ENCODE measurements at places on chromosomes 5 and 9. TPM values are rescaled to one million over a fixed set of nuclear protein-coding genes. Genes with fewer than 3 reads are reported as not detected.
A peak's percentile ranks its signal among the peaks of the same experiment; 100 is the strongest.

DNA sequence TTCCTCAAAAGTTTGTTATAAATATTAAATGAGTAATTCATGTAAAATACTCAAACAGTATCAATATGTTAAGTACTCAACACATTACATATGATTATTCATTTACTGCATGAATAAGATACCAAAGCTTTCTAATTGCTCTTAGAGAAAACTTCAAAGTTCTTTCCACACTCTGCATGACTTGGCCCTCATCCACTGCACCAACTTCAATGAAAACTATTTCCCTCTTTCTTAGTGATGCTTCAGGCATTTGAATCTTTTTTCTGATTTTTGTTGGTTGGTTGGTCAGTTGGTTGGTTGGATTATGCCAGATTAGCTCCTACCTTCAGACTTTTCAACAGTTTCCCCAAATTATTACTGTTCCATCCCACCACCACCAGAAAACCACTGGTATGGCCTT lies 314.7 kb upstream of the RGMB start:
- no peaks in the 10 kb centered on the region for H3K4me1 ChIP-seq
- no peak overlapping the region for H3K4me3 ChIP-seq
- H3K36me3 ChIP-seq = no peaks in the 10 kb centered on the region
- DNase-seq = no peak
- H3K27me3 ChIP-seq = no peaks in the 10 kb centered on the region

GRCh38 chr9:109549386-109549785 lies 51.3 kb upstream of the PTPN3 start:
- no peak overlapping the region for H3K4me3 ChIP-seq
- H3K36me3 ChIP-seq = no peaks in the 10 kb centered on the region
- peaks cover 4% of the 10 kb centered on the region for H3K4me1 ChIP-seq
- no peak overlapping the region for H3K27ac ChIP-seq

DNA sequence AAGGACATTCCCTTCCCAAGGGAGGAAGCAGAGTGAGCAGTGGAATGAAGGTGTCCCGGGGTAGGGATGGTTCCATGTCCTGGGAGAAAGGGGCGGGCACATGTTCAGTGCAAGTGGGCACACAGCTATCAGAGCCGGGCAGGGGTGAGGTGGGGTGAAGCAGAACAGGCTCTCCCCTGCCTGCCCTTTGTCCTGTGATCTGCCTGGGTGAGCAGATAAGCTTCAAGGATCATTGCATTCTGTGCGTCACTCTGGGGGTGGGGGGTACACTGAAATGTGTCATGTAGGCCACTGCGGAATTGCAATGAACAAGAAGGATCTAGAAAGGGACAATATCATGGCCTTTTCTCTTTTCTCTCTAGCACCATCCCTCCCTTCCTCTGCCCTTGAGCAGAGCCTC lies 61.7 kb upstream of the SHB start:
- no peaks in the 10 kb centered on the region for H3K36me3 ChIP-seq
- H3K4me3 ChIP-seq = no peak overlapping the region
- H3K27ac ChIP-seq = no peak overlapping the region
- H3K27me3 ChIP-seq = no peaks in the 10 kb centered on the region

DNA sequence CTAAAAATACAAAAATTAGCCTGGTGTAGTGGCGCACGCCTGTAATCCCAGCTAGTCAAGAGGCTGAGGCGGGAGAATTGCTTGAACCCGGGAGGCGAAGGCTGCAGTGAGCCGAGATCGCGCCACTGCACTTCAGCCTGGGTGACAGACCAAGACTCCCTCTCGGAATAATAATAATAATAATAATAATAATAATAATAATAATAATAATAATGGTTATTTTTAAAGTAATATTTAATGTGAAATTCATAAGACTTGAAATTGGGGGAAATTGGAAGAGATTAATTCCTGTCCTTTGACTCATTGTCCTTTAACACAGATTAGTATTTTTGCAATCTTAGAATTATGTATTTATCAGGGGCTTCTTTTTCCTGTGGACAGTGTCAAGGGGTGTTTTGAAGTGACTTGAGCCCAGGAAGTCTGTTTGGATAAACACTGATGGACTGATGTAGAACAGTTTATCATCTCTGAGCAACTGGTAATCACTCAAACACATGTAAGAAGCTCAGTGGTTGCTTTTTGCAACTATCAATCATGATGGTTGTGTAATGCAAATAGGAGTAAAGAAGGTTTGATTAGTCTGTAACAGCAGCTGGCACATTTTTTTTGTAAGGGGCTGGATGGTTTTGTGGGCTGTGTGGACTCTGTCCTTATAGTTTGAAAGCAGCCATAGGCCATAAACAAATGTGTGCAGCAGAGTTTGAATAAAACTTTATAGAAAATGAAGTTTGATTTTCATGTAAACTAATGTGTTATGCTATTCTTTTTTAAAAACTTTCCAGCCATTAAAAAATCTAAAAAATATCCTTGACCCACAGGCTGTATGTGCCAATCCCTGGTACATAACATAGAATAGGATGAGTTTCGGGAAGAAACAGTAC lies 93.5 kb downstream of the F2RL2 start:
- H3K4me3 ChIP-seq = no peak overlapping the region
- H3K27ac ChIP-seq = no peak overlapping the region
- no peaks in the 10 kb centered on the region for H3K27me3 ChIP-seq
- H3K4me1 ChIP-seq = no peaks in the 10 kb centered on the region
- no peak for DNase-seq

DNA sequence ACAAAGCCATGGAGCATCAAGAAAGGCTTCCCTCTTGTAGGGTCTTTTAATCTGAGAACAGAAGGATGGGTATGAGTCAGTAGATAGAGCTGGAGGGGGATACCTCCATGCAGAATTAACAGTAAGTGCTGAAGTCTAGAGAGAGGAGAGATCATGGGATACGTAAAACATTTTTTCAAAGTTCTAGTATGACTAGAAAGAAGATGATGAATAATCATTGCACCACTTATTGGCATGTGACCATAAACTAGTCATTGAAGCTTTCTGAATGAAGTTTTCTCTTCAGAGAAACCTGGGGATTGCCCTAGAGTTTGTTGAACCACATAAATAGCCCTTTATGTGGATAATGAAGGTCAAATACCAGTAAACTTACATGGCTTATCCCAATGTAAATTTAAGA lies 48.6 kb upstream of the PTPRD start:
- H3K4me1 ChIP-seq = peaks cover 24% of the 10 kb centered on the region
- no peaks in the 10 kb centered on the region for H3K36me3 ChIP-seq
- peak overlapping the region; percentile 66 for H3K27ac ChIP-seq

DNA sequence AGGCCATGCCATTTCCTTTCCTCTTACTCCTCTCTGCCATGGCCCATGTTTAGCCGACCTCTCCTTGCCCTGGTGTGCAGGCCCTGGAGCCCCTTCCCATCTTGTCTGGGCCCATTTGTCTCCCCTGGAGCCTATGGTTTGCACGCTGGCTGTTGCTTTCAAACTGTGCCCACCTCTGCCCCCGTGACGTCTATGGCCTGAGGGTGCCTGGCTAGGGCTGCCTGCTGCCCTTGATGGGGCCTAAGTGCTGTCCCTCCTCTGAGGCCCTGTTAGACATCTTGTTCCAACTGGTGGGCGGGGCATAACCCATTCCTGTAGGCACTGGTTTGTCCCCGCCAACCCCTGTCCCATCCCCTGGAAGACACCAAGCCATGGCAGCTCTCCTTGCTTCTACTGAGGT lies 22.7 kb upstream of the ENHO start:
- H3K4me1 ChIP-seq = no peaks in the 10 kb centered on the region
- no peaks in the 10 kb centered on the region for H3K27me3 ChIP-seq
- H3K36me3 ChIP-seq = no peaks in the 10 kb centered on the region
- no peak overlapping the region for H3K4me3 ChIP-seq
- H3K27ac ChIP-seq = no peak overlapping the region
- no peak for DNase-seq

DNA sequence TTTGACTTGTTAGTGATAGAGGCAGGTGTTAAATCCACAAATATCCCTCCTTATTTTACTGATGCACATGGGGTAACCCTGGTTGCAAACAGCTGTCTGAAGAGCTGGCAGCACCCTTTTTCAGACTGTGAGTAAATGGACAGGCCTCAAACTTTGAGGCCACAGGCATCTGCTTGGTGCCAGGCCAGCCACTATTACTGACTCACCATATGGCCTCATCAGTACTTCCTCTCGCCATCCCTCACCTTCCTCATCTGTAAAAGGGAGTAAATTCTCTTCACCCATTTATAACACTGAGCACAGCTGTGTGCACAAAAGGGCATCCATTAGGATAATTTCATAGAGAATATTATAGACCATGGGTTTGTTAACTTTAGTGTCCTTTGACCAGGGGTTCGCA lies 11.9 kb upstream of the TNIP1 start:
- H3K27me3 ChIP-seq = no peaks in the 10 kb centered on the region
- H3K36me3 ChIP-seq = no peaks in the 10 kb centered on the region
- DNase-seq = peak; percentile 67
- H3K4me1 ChIP-seq = peaks cover 11% of the 10 kb centered on the region

DNA sequence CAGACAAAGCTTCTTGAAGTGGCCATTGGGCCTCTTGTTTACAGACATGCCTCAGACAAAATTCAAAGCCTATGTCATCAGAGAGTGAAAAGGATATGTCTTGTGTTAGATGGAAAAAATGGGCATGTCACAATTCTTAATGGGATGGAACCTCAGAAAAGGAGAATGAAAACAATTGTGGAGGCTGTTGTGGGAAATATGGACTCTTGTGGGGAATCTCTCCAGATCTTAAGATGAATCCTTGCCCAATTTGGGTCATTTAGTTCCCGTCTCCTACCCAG lies 19.5 kb downstream of the SLC22A5 start:
- no peaks in the 10 kb centered on the region for H3K27me3 ChIP-seq
- peaks cover 29% of the 10 kb centered on the region for H3K4me1 ChIP-seq
- H3K27ac ChIP-seq = no peak overlapping the region

DNA sequence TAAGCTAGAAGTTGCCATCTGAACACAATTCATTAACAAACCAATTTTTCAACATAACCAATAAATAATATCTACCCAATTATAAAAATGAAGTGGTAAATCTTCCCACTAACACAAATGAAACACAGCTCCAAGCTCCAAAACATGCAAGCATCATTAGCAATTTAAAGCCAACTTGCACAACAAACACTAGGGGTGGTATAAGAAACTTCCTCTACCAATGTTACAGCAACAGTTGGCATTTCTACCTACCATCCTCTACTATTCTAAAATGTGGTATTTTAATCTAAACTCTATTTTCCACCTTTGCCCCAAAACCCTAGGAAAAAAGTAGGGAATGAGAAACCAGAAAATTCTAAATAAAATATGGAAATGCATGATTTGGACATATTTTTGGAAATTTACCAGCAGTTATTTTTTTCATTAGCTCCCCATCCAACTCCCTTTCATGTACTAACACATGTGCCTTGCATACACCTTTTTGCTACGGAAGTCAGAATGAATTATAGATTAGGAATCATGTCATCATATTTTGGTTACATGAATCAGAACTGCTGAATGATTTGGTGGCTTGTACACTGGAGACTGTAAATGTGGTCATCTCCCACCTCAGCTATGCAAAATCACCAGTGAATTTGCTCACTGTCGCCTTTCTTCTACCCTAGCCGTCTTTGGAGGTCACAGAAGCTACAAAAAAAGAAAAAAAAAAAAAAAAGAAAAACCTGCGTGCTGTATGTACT lies 4.1 kb downstream of the NR6A1 start:
- H3K27ac ChIP-seq = no peak overlapping the region
- no peaks in the 10 kb centered on the region for H3K27me3 ChIP-seq
- no peak overlapping the region for H3K4me3 ChIP-seq
- DNase-seq = no peak
- H3K4me1 ChIP-seq = peaks cover 47% of the 10 kb centered on the region
- no peaks in the 10 kb centered on the region for H3K36me3 ChIP-seq

DNA sequence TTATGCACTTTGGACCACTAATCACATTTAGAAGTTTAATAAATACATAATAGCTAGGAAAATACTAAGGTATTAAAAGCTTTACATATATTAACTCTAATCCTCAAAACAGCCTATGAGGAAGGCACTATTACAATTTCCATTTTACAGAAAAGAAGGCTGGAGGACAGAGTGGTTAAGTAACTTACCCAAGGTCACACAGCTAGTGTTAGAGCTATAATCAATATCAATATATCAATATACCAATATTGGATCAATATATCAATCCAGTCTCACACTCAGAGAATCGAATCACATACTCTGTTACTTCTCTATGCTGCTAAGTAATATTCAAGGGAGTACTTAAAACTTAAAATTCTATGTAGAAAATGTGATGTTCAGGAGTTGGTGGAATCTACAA lies 45.2 kb downstream of the MEF2C start:
- H3K4me3 ChIP-seq = no peak overlapping the region
- peak overlapping the region; percentile 88 for H3K27ac ChIP-seq
- H3K36me3 ChIP-seq = no peaks in the 10 kb centered on the region
- H3K4me1 ChIP-seq = peaks cover 61% of the 10 kb centered on the region

Gene PARP8
- total RNA-seq = 18.2 TPM

Gene PLAC8L1
- total RNA-seq = not detected

Gene SEMA5A
- 14.6 TPM for total RNA-seq

Gene KIAA1958
- total RNA-seq = 10.9 TPM
